Left renal pelvis (tissue), 4 donors: ENCODE measurements at places on chromosomes 13 and 19. TPM values are rescaled to one million over a fixed set of nuclear protein-coding genes. Genes with fewer than 3 reads are reported as not detected.

DNA sequence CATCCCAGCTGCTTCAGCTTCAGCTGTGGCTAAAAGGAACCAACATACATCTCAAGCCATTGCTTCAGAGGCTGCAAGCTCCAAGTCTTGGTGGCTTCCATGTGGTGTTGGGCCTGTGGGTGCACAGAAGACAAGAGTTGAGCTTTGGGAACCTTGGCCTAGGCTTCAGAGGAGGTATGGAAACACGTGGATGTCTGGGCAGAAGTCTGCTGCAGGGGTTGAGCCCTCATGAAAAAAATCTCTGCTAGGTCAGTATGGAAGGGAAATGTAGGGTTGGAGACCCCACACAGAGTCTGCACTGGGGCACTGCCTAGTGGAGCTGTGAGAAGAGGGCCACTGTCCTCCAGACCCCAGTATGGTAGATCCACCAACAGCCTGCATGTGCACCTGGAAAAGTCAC lies 279.3 kb downstream of the MZT1 start:
- DNase-seq, result no peak

GRCh38 chr13:95564091-95564490 lies 11.6 kb downstream of the CLDN10 start:
- no peak for DNase-seq

GRCh38 chr19:30062907-30063649 lies 121.0 kb downstream of the URI1 start:
- no peak for DNase-seq

The GDF15 gene
- polyA plus RNA-seq, result 1.1 TPM

DNA sequence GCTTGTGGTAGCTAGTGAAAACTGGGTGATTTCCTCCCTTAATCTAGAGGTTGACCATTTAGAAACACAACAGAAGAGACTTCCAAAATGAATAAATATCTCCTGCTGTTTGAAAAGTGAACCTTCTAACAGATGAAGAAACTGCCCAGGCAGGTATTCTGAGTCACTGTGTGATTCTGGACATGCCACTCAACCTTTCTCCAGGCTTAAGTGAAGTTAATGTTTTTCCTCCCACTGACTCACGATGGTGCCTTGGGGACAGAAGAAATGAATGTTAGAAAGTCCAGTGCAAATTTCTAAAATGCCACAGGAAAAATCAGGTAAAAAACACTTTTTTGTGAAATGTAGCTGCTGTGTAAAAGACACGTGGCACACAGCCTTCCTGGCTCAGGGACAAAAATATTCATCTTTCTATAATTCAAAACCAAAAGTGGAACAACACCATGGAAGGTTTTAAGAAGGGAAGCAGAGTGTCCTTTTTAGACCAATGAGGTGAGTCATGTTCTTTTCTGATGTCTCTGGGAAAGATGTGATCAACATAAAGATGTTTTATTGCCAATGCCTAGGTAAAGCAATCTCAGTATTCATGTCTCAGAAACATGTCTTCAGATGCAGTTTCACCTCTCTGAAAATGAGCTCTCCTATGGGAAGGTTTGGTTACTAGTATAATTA lies 9.1 kb downstream of the UBE2L5 start:
- DNase-seq, result no peak

DNA sequence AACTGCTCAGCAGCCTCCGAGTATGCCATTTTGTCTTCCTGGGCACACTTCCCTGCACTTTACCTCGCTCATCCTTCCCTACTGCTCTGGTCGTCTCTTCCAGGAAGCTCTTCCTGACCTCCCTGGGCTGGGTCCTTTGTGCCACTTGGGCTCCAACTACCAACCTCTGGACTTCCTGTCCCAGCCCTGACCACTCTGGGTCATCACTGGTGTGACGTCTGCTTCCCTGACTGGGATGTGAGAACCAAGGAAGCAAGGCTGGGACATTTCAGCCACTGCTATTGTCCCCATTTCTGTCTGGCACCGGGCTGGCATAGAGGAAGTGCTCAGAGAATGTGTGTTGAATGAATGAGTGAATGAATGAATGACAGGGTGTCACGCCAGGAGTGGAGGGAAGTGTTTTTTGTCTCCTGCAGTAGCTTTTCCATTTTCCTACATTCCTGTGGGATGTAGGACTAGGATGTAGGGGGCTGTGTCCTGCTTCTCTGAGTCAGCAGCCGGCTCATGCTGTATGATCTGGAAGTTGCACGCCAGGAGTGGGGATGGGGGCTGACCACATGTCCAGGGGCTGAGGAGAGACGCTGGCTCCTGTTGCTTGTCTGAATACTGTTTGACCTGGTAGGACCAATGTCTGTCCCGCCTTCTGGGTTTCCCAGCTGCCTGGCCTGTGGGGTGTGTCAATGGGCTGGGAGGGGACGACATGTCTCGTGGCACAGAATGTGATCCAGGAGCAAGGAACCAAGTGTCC lies 14.7 kb downstream of the NOVA2 start:
- DNase-seq, result no peak

DNA sequence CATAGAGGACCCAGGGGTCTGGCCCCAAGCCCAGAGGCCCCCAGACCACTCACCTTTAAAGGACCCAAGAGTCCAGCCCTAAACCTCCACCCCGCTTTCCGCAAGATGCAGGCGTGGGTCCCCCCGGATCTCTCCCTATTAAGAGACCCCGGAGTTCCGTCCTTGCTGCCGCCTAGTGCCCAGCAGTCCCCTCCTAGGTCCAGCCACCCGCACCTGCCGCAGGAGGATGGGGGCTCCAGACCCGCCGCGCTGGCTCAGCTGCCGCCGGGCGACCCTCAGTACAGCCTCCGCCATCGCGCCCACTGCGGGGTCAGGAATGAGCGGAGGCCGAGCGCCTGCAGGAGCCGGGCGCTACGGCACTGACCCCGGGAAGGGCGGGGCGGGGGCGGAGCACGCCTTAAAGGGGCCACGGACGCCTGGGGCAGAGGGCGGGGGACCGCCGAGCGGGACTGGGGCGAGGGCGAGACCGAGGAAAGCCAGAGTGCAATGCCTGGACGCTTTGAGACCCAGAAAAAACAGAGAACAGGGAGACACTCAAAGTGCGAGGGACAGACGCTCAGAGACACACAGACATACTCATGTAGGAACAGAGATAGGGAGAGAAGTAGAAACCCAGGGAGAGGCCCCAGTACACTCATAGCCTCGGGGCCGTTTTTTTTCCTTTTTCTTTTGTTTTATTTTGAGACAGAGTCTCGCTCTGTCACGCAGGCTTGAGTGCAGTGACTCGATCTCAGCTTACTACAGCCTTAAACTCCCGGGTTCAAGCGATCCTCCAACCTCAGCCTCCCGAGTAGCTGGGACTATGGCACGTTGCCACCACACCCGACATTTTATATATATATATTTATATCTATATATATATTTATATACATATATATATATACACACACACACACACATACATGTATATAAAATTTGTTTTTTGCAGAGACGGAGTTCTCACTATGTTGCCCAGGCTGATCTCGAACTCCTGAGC lies at the start of gene ETHE1:
Gene ETHE1 (minus strand): TSS at position 318 of the 976 bp plus-strand sequence. CDS start 24 bp downstream, at position 294.
- no peak for DNase-seq

The SYNGR4 gene
- 0.34 TPM for polyA plus RNA-seq

The DZIP1 gene
- 58.9 TPM for polyA plus RNA-seq

DNA sequence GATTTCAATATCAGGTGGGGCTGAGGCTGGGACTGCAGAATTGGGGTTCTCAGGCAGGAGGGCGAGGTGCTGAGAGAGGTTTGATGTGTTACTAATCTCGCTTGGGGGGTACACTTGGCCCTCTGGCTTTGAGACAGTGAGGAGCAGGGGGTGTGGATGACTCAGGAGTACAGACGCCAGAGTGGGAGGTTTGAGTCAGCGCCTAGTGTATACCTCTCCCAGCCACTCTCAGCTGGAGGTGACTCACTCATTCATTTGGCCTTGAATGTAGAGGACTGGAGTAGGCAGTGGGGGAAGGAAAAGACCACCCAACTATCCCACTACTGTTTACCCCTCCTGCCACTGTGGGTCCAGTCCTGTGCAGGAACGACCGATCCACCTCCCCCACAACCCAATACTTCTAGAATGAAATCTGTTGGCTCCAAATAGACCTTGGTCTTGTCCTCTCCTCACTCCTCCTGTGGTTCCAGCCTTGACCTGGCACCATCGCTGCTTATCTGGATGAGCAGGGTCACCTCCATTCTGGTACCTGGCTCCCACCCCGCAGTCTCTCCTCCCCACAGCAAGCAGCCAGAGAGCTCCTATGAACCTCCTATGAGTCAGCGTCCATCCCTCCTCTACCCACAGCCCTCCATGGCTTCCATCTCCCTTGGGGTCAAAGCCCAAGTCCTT lies 20.1 kb upstream of the ZNRF4 start:
- no peak for DNase-seq

- peak; percentile 40 for DNase-seq
Measured at GRCh38 chr13:98507282-98507797, 69.6 kb downstream of the STK24 start.

- no peak for DNase-seq
Measured at GRCh38 chr19:30754162-30754561, 382.0 kb downstream of the ZNF536 start.

The FCER2 gene
- 0.43 TPM for polyA plus RNA-seq

The SIGLEC11 gene
- 4.9 TPM for polyA plus RNA-seq

GRCh38 chr19:45061965-45062364 lies 14.3 kb downstream of the ZNF296 start:
- DNase-seq, result no peak

- no peak for DNase-seq
Measured at GRCh38 chr13:33040090-33040489, 23.9 kb downstream of the KL start.

DNA sequence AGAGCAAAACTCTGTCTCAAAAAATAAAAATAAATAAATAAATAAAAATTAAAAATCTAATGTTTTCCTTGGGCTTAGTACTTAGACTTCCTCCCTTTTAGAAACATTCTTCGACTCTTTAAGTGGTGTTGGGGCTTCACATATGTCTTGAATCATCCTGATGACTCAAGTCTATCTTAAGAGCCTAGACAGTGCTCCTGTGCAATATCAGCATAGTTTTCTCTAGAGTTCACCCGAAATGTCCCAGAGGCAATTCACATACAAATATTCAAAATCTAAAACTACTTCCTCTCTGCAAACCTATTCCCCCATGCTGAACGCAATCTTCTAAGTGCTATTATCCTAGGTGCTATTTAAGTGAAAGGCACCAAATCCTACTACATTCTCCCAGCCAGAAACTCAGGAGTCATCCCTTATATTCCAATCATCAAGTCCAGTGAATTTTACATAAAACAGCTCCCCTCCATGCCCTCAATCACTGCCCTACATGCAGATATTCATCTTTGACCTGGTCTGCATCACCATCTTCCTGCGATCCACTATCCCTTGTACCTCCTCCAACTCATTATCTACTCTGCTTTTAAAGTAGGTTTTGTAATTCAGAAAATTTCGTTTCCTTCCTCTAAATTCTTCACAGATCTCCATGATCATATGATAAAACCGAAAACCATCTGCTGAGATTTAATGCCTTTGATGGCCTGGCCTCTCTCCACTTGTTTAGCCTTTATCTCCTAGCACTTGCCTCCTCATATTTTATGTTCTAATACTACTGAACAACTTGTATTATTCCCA lies 102.7 kb downstream of the ELF1 start:
- no peak for DNase-seq

The CRLF1 gene
- polyA plus RNA-seq, result 3.5 TPM

DNA sequence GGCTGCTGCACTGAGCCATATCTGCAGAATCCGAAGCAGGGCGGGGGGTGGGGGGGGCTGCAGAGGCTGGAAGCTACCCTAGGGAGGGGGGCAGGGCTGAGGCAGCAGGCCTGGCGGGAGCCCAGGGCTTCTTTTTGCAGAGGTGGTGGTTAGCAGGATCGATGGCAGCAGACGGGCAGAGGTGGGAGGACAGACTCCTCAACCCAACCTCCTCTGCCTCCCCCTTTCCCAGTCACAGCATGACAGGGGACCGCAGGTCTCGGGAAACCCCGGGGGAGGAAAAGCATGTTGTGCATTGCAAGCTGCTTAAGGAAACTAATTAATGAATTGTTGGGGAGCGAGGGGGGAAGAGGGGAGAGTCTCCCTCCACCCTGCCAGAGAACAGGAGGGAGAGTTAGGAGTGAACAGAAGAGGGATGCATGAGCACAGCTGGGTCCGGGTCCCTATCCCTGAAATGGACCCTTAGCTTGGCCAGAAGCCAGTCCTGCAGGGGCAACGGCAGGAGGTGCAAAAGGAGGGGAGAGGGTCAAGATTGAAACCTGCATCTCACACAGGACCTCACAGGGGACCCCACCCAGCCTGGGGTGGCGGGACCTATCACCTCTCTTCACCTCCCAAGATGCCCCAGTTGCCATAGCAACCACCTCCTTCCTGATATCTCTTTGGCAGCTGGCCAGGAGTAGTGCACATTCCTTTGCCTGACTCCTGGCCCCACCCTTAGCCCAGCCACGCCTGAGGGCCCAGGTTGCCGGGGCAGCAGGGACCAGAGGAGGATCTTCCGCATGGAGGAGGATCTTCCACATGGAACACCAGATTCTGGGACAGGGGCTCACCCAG lies 1.8 kb downstream of the FXYD7 start:
- no peak for DNase-seq

DNA sequence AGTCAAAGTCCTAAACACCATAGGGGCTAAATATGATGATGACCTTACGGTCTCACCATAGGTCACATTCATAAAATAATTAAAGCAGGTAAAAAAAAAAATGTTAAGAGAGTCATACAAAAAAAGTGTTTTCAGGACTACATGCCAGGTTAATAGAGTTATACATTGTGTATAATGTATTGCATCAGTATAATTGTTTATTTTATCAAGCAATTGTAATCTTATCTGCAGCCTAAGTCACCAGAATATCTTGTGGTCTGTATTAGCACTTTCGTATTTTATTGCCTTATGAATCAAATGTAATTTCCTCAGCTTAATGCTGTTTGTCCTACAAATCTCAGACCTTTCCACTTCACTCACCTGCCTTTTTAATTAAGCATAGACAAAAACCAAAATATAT lies 972.9 kb upstream of the PCDH20 start:
- no peak for DNase-seq

The ZNF491 gene
- polyA plus RNA-seq, result 4.9 TPM

- no peak for DNase-seq
Measured at GRCh38 chr13:59721926-59722910, 441.5 kb downstream of the DIAPH3 start.

DNA sequence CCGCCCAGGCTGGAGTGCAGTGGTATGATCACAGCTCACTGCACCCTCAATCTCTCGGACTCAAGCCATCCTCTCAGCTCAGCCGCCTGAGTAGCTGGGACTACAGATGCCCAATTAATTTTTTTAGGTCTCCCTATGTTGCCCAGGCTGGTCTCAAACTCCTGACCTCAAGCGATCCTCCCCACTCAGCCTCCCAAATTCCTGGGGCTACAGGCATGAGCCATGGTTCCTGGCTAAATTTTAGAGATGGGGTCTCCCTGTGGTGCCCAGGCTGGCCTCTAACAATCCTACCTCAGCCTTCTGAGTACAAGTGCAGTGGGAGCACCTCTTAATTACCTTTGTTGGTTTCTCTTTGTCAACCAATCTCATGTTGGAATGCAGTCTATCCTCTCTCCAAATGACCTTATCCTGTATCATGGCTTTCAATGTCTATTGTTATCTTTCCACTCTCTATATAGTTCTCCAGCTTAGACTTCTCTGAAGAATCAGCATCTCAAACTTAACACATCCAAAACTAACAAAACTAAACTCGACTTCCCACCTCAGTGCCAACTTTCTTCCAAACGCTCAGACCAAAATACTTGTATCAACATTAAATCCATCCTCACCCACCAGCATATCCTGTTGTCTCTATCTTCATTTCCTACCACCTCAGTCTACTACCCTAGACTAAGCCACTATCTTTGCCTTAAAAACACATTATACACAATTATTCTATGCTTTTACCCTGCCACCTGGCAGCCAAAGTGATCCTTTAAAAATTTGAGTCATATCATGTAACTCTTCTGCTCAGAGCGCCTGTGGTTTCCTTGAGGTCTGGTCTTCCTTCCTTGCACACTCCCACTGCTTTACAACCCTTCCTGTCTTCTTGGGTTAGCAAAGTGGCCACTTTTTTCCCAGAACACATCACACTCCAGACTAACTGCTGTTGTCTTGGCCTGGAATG lies 6.7 kb downstream of the TPT1 start:
- no peak for DNase-seq
